ENCODE measurements at places on chromosomes 1 and 21.

GRCh38 chr1:53512807-53513755 lies 53.9 kb downstream of the DMRTB1 start:
- DNase-seq, result no peak

DNA sequence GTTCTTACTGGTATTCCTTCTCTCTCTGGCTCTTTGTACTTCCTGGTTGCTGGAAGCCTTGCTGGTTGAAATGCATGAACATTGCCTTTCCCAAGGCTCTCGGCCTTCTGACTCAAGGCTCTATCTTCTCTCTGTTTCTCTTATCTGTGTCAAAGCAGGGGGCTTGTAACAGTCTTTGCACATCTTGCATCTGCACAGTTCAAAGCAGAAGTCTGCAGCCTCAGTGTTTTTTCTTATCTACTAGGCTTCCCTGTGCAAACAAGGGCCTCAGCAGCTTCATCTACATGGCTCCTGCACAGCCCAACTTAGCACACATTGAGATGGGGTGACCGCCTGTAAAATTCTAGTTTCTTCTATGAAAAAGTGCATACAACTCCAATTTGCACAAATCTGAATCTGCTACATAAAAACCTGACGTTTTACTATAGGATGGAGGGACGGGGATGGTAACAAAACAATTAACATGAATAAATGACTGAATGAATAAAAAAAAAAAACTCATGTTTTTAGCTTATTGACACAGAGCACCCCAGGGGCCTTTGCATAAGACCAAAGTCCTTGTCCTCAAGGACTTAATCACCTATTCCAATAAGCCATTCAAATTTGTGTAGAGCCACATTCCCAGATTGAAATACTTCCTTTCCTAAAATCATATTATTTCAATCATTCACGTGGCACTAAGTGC lies 458.3 kb downstream of the LMO4 start:
- no peak for DNase-seq

DNA sequence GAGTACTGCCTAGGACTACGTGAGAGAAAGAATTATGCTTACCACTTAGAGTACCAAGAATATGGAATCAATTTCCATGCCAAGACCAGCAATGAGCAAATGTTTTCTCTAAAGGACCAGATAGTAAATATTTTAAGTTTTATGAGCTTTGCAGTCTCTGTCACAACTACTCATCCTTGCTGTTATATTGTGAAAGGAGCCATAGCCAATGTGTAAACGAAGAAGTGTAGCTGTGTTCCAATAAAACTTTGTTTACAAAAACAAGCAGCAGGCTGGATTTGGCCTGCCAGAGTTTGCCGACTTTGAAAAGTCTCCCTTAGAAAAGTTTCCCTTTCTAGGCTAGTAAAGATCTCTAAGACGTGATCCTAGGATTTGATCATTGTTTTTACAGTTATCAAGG lies 128.8 kb downstream of the PDE4B start:
- DNase-seq, result no peak

DNA sequence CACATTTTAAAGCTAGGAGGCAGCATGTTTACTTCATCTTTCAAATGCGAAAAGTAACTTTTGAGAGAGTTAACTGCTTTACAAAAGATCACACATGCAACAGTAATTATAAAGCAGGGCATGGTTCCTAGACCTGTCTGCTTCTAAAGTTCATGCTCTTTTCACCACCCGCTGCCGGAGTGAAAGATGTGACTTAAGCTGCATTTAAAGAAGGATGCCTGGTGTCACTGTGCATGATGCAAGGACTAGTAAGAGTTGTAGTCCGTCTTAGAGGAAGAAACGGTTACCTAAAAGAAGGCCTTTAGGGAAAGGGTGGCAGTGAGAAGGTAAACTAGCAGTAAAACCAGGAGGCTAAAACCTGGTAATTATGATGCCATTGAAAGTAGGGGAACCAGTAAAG lies 1689.1 kb downstream of the KCNT2 start:
- DNase-seq, result no peak

DNA sequence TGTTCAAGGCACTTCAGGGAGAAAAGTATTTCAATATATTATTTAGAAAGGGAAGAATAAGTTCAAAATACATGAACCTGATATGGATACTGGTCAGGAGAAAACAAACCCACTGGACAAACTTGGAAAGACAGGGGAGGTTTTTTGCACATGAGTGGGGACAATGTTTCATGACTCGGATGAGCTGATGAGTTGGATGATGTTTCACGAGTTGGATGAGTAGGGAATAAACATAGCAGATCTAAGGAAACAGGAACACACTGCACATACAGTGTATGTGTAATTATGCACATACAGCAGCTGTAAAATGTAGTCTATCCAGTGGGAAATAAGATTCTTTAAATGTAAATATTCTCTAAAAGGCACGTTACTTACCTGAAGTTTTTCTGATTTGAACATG lies 682.9 kb upstream of the ADAMTS5 start:
- DNase-seq, result no peak

- DNase-seq, result no peak
These were observed 98.8 kb downstream of the RASAL2 start for GRCh38 chr1:178192686-178193085.

DNA sequence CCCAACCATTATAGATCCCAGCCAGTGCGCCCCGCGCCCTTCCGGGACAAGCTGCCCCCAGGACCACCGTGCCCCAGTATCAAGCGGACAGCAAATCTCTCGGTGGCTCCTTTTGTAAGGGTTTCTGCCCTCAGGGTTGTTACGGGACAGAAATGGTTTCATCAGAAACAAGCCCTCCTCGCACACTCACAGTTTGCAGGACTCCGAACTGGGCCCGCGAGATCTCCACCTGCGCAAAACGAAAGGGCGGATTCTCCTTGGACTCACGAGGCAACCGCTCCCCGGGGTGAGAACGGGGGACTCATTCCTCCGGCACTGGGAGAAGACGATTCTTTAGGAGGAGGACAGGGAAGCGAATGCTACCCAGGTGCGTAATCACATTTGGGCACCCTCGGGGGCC lies 51.1 kb upstream of the H6PD start:
- no peak for DNase-seq

DNA sequence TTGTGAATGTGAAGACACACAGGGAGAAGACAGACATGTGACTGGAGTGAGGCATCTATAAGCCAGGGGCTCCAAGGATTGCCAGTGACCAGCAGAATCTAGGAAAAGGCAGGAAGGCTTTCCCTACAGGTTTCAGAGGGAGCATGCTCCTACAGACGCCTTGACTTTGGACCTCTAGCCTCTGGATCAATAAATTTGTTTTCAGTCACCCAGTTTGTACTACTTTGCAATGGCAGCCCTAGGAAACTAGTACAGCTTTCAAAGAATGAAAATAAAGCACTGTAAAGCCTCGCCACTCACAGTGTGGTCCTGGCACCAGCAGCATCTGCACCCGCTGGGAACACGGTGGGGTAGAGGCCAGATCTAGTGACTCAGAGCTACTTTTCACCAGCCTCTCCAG lies 510.0 kb downstream of the LTN1 start:
- no peak for DNase-seq

DNA sequence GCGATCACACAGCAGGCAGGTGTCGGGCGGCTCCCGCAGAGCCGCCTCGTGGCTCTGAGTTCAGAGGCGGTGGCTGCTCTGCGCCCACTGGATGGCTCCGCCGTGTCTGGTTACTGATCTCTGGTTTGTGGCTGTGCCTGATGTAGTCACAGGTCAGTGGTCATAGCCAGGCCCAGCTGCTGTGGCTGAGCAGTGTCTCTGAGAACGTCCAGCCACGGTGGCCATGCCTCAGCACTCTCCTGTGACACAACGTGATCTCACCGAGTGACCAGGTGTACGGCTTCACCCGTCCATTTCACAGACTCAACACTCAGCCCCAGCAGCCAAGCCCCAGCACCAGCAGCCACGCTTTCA lies 61.2 kb downstream of the KCNN3 start:
- no peak for DNase-seq

- DNase-seq, result no peak
These were observed 484.2 kb downstream of the SIPA1L2 start for GRCh38 chr1:232145768-232146167.

GRCh38 chr1:62917805-62918204 lies 133.9 kb downstream of the ATG4C start:
- DNase-seq, result no peak

All from NCI-H1092 (cell line).